ENCODE measurements at places on chromosomes 5 and 9.

GRCh38 chr5:81232464-81233079 is 550 bp upstream of the CKMT2 start:
- no peak for DNase-seq

GRCh38 chr5:36305571-36306326 is 4.0 kb upstream of the RANBP3L start:
- peak; percentile 29 for DNase-seq

GRCh38 chr5:138927979-138928378 is 52.8 kb upstream of the LRRTM2 start:
- DNase-seq, result no peak

DNA sequence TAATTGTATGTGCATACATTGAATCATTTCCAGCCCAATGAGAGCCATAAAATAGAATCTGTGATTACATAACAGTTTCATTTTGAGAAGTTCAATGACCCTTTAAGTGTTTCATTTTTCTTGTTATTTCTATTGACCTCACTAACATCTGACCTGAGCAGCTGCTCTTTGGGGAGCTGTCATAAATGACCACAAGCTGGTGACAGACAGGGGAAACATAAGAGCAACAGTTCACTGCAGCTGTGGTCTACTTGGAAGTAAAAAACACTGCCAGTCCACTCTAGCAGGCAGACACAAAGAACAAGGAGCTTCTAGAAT is 265.4 kb downstream of the DTWD2 start:
- DNase-seq, result no peak

- no peak for DNase-seq
These were observed 102.7 kb downstream of the TMEM215 start for GRCh38 chr9:32886021-32886420.

DNA sequence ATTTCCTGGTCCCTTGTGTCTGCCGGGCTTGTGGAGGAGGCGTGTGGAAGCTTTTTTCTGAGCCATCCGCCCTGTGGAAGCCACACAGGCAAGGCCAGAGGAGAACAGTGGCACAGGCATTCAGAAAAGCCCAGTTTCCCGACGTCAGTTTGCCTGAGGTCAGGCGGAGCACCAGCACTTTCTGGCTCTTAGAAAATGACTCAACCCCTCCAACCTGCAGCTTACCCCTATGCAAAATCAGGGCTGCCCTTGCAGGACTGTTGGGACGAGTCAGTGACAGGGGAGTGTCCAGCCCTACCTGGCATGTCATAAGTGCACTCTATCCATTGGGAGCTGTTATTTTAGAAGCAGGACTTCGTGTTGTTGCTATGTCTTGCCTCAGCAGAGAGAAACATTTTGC is 216.0 kb downstream of the NR3C1 start:
- no peak for DNase-seq

GRCh38 chr5:134070725-134071613 is 43.5 kb upstream of the TCF7 start:
- peak; percentile 63 for DNase-seq

DNA sequence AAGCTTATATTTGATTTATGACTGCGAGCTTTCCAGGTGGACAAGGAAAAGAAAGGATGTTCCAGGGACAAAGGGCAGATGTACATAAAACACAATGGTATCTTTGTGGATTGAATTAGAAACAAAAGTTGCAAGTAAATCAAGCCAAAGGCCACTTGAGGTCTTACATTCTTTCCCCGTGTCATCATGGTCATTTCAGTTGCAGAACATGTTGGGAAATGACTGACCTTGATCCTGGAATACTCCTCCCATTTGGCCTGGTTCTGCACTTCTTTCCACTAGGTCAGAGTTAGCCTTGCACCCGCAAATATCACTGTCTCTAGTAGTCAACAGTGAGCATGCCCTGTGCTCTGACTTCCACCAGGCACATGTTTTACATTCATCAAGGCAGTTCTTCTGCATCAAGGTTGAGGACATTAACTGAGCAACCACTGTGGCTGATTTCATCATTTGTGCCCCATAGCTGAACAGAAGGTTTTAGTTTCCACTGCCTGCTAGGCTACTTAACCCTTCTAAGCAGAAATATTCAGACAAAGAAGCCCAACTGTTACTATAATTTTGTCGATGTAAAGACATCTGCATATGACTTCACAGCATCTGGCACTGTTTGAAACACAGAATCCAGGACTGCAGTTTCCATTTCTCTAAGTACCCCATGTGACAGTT is 1161.7 kb upstream of the DMAC1 start:
- no peak for DNase-seq
